ENCODE measurements at places on chromosomes 2 and 18. TPM values are rescaled to one million over a fixed set of nuclear protein-coding genes. Genes with fewer than 3 reads are reported as not detected.

Gene EIF2AK3
- polyA plus RNA-seq = 23.2 TPM

Gene TEKT4
- not detected for polyA plus RNA-seq

Gene CDH20
- 1.7 TPM for polyA plus RNA-seq

Gene RTP5
- polyA plus RNA-seq = 1.2 TPM

Gene PRSS56
- polyA plus RNA-seq = not detected

Gene CYP26B1
- 0.56 TPM for polyA plus RNA-seq

All from neural cell (in vitro differentiated cells).